HT1080 (cell line): ENCODE measurements at places on chromosomes 2 and 18. TPM values are rescaled to one million over a fixed set of nuclear protein-coding genes. Genes with fewer than 3 reads are reported as not detected.
A peak's percentile ranks its signal among the peaks of the same experiment; 100 is the strongest.

DNA sequence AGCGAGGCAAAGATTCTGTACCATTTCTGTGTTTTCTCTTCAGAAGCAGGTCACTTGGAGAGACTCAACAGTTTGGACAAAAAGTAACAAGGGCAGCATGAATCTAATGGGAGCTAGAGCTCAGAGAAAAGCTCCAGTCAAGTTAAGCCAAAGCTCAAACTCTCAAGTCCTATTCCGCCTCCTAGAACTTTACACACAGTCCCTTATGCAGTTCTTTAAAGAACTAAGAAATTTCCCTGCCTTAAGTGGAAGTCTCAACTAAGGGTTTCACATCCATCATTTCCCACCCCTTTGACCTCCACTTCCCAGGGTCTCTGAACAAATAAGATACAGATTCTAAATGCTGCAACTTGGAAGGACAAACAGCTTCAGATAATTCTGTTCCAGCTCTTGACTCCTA, 121.3 kb upstream of the RNU4ATAC start:
- no peak for DNase-seq

The TUBA3E gene
- 11.1 and 14.6 TPM in 2 replicates for total RNA-seq

- no peak for DNase-seq
Observed at GRCh38 chr2:239246723-239247122, 154.1 kb downstream of the HDAC4 start.

- DNase-seq, result no peak
Observed at GRCh38 chr2:121137571-121137970, 147.4 kb downstream of the TFCP2L1 start.

The STON1 gene
- 0.07 and 0.79 TPM in 2 replicates for total RNA-seq

The BOLL gene
- not detected in 2 replicates for total RNA-seq

DNA sequence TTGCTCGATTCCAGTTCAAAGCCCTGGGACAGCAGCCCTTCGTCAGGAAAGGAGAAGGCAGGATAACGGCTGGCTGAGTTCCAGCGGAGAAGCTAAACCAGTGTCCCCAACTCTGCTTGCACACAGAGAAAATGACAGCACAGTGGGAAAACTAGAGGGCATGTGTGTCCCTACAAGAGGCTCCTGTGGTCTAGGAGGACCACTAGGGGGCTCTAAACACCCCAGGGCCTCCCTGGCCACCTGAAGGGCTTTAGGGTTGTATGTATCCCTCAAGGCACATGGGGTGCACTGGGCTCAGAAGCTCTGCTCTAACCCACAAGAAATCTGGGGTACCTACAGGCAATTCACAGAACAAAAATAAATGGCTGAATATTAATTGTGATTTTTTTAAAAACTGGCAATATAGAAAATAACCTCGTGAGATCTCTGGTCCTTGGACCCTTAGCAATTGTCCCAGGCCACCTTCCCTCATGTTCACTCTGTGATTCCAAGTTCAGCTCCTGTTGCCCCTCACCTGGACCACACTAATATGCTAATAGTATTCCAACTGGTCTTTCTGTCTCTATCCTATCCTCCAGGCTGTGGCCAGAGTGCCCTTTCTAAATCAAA, 17.5 kb downstream of the STAT1 start:
- peak; percentile 44 for DNase-seq

DNA sequence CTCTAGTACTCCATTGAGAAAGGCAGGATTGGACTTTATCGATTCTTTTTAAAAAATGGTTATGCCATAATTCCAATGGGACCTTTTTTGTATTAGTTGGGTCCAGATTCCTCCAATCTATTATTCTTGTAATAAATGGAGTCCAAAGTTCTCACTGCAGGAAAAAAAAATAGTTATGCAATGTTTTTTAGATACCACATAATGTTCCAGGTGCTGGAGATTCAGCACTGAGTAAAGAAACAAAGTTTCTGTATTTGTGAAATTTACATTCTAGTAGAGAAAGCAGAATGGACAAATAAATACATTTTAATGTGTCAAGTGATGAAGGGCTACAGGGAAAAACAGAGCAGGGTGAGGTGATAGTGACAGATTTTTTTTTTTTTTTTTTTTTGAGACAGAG, 78.5 kb upstream of the MYCN start:
- no peak for DNase-seq

The SKOR2 gene
- total RNA-seq, result not detected in 2 replicates

- no peak for DNase-seq
Observed at GRCh38 chr2:88606371-88607030, 20.8 kb downstream of the EIF2AK3 start.

DNA sequence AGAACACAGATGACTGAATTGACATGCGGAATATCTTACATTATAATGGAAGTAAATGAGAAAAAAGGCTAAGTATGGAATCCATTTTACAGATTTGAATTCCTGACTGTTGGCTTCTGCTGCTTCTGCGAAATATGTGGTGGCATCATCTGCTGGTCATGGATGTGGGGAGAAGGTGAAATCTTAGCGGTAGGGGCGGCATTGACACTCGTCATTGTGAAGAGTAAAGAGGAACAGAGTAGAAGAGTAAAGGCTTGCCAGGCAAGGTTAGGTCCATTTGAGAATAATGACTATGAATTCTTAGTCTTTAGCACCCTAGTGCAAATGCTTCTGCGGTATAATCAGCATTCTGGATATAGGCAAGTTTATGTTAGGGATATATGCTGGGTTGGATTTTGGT, 32.4 kb downstream of the ACTR3 start:
- no peak for DNase-seq

DNA sequence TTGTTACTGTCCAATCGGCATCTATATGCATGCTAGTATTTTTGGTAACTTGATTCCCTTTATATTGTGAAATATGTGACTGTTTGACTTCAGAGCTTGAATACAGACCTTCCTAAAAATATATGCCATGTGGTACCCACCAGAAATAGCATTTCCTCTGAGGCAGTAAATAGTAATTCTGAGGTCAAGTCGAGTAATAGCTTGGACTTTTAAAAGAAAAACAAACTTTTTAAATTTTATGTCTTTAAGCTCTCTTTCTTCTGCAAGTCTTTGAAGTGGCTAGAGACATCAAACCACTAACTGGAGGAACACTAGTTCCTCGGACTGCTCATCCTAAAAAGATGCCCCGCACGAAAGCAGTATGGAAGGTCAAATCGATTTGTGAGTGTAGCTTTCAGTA, 396.8 kb upstream of the SLC14A2 start:
- no peak for DNase-seq

The IL36A gene
- total RNA-seq, result not detected in 2 replicates

- DNase-seq, result peak; percentile 66
Observed at GRCh38 chr2:124798551-124798950, 773.5 kb downstream of the CNTNAP5 start.

The DNAJC10 gene
- 84.6 and 84.7 TPM in 2 replicates for total RNA-seq

GRCh38 chr2:26740890-26741302, 23.2 kb upstream of the SLC35F6 start:
- no peak for DNase-seq

The UGT1A4 gene
- total RNA-seq, result not detected in 2 replicates

DNA sequence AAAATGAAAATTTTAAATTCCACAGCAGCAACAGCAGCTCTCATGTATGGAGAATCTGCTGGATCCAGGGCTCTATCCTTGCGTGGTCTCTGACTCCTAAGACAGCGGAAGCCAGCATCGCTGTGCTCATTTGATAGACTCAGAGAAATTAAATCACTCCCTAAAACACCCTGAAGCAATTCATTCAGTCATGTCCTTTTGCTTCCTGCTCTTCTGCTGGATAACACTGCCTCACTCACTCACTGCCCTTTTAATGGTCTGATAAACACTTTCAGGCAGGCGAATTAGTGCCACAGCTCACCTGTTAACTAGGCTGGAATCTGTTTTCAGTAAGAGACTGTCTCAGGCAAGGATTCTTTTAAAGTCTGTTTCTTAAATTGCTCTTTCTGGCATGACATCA, 10.0 kb downstream of the WIPF1 start:
- DNase-seq, result no peak

GRCh38 chr18:70292628-70293027, 3.8 kb downstream of the SOCS6 start:
- DNase-seq, result no peak

DNA sequence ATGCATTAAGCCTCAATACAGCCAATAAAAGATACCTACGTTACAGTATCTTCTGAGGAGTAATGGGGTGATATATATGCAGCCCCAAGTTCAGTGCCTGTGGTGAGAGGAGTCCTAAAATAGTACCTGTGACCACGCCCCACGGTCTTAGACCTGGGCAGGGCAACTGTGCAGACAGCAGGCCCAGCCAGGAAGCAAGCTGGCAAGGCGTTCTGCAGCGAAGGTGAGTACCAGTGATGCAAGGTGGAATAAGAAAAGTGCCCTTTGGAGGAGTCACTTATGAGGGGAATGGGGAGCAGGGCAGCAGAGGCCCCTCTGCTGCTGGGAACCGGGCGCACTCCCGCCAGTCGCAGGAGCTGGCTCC, 12.7 kb upstream of the MAP3K2 start:
- no peak for DNase-seq

DNA sequence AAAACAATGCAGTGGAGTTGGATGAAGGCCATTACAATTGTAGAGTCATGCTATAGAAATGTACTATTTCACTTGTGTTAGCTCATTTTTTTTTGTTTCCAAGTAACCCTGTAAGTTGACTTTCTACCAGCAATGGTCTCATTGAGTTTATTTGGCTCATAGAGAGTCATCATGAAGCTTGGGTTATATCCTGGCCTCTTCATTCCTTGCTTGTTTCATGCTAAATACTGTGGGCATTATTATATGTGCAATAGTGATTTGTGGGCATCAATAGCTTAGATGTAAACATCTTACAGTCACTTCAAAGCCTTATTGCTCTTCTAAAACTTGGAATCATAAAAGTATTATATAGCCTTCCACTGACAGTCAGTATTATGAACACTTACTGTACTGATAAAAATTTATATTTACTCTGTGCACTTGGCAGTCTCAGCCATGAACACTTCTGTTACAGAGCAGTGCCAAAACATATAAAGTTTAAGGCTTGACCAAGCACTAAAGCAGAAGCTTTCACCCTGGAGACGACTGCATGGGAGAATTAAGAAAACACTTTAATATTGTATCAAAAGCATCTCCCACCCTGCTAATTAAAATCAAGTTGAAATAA, 751.2 kb downstream of the SATB2 start:
- DNase-seq, result peak; percentile 23

GRCh38 chr2:71934595-71935261, 212.9 kb downstream of the CYP26B1 start:
- no peak for DNase-seq

GRCh38 chr2:70012887-70013286, 51.5 kb upstream of the ASPRV1 start:
- no peak for DNase-seq

DNA sequence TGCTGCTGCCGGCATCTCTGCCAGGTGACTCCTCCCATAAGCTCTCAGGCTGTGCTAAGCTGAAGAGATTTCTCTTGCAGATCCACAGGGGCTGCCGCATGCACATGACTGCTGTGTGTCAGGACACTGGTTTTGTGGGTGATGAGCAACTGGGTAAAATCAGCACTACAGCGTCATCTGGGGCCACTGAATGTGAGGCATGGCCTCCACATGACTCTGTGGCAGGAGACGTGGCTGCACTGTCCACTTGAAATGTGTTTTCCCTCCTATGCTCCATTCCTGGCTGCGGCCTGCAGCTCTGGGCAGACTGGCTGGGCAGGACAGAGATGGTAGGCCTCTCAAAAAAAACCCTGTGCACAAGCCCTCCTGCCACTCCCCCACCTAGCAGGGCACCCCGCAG, 63.6 kb downstream of the MARCO start:
- no peak for DNase-seq

The SNORC gene
- 0.61 and 0.84 TPM in 2 replicates for total RNA-seq

GRCh38 chr2:60556576-60557485, 3.4 kb upstream of the BCL11A start:
- no peak for DNase-seq

- no peak for DNase-seq
Observed at GRCh38 chr2:75564026-75564688, 3.4 kb upstream of the EVA1A start.

DNA sequence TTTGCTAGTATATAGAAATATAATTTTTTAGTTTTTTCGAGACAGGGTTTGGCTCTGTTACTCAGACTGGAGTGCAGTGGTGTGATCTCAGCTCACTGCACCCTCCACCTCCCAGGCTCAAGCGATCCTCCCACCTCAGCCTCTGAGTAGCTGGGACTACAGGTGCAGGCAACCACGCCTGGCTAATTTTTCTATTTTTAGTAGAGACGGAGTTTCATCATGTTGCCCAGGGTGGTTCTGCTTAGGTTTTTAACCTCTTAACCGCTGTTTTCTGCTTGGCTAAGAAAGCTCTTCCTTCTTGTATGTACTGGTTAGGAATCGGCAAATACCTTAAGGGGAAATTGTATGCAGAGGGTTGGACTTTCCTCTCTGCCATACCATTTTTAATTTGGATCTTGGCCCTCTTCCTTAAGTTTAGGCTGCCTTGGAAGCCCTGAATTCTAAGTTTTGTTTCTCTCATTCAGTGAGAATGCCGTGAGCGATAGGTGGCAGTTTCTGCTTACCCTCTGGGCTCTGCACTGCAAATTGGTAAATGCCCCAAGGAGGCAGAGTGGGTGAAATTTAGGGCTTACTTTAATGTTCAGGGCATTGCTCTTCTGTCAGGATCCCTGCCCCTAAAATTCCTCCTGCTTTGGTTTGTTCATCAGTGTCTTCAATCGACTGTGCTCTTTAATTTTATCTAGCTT, 32.3 kb downstream of the EML6 start:
- DNase-seq, result no peak

The DNAJC5G gene
- total RNA-seq, result not detected in 2 replicates

- DNase-seq, result no peak
Observed at GRCh38 chr2:146776596-146776995, 1068.2 kb upstream of the ACVR2A start.

DNA sequence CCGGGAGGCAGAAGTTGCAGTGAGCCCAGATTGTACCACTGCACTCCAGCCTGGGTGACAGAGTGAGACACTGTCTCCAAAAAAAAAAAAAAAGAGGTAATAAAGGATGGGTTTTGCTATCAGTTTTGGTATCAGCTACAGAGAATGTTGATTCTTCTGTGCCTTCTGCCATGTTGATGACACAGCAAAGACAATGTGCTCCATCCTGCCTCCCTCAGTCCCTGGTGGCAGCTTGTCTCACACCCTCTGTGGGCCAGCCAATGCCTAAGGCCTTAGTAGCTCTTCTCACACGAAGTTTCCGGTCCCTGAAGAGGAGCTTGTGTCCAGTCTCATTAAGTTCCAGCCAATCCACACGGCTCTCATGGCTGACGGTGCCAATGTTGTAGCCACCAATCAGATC, 17.6 kb downstream of the IFT172 start:
- DNase-seq, result no peak

DNA sequence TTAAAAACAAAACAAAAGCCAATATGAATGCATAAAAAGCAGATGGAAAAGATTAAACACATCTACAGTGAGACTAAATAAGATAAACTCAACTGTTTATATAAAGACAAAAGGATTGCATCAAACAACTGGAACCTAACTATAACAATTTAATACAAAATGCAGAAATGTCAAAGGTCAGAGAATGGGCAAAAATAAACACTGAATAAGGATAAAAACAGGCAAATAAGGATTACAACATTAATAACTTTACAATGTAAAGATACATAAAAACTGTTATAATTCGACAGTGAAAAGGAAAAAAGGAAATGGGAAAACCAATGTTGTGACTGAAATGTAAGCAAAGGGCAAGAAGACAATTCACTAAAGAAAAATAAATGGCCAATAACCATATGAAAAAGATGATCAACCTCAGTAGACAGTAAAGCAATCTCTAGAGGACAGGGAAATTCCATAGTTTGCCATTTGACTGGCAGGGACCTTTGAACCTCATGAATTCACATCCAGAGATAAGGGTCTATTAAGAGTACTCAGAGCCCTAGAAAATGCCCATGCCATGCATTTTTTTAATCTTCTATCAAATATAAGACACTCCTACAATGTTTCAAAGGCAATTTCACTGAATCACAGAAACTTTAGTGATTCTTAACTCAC, 83.7 kb downstream of the TMEM131 start:
- DNase-seq, result no peak
